ENCODE measurements at places on chromosomes 2 and 18. TPM values are rescaled to one million over a fixed set of nuclear protein-coding genes. Genes with fewer than 3 reads are reported as not detected.

DNA sequence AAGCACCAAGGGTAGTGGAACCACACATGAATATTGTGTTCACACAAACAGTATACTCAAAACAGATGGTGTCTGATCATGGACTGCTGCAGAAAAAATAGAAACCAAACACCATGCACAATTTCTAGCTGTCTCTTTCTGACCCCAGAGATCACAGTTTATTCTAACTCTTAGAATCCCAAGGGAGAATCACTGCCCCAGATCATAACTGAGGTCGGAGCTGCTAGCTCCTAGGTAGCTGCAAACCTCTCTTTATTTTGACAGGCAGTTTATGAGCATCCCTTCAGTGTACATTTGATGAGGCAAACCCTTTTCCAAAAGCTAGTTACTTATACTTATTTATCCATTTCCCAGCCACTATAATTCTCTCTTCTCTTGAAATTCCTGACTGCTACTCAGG lies 439.1 kb upstream of the HNMT start:
- no peak for DNase-seq

- no peak for DNase-seq
Measured at GRCh38 chr2:26580151-26580550, 61.0 kb downstream of the CIB4 start.

DNA sequence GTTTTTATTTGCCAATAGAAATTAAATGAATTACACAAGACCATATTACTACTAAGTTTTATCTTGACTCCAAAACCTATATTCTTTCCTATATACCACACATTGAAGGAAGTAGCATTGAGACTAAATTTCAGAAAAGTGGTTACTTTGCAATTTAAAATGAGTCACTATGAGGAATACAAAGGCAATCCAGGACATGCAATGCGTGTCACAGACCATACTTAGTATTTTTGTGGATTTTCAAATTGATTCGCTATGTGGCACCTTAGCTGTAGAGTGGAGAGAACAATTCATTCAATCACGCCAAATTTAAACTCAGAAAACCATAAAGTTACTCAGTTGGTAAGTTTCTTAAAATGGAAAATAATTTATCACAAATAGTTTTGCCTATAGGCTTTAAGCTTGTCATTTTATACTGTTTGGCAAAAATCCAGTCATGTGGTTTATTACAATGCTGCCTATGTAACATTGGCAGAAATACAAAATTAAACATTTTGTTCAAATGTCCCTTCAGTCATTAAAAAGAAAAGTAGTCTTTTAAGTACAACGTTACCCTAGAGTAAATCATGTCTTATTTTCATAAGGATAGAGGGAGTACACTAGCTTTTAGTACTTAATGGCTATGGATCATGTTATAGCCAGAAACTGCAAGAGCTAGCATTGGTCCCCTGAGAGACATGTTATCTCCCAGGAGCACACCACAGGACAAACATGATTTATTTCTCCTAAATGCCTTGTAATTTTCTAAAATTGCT lies 222.8 kb upstream of the CDH7 start:
- DNase-seq, result no peak

DNAJC10 gene
- total RNA-seq, result 120 TPM

DNA sequence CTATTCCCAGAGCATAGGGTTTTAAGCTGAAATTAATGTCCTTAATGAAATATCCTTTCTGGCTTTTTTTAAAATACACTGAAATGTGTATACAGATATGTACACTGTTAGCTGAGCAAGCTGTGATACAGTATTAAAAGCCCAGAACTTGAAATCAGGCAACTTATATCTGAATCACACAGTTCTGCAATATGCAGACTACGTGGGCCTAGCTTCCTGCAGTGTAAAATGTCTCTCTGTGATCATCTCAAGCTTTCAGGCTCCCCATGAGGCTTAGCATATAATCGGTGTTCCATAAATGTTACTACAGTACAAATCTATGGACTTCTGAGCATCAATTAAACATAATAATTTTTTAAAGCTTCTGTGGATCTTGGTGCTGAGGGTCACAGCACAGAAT lies 8.2 kb downstream of the FBXO15 start:
- peak; percentile 23 for DNase-seq

DNA sequence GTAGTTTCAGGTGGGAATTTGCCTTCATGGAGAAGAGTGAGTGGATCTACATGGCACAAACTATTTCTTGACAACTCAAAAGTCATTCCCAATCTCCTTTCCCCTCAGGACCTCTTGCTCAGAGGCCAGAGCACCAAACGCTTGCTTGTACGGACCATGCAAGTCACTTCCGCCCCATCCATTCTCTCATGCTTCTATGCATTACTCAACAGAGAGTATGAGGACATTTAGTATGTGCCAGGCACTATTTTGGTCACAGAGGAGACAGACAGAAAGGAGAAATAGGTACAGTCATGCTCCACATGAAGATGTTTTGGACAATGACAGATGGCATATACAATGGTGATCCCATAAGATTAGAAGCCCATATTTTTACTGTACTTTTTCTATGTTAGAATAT lies 117.5 kb downstream of the ACTR3 start:
- no peak for DNase-seq

DNA sequence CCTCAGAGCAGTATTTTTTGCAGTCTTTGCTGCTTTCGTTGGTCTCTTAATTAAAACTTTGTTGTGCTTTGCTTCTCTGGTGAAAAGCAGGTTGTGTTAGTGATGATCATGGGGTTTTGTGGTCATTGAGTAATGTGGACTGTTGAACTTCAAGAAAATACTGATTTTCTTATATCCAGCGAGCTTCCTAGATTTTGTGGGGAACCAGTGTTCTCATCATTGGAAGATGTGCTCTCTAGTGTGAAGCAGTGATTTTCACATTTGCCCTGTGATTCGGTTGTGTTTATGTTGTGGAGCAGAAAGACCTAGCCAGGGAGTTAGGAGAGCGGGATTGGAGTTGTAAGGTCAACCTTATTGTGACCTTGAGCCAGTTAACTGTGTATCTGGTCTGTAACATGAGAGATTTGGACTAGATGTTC lies 12.4 kb downstream of the ASAP2 start:
- peak; percentile 40 for DNase-seq

DNAJC5G gene
- not detected for total RNA-seq

DNA sequence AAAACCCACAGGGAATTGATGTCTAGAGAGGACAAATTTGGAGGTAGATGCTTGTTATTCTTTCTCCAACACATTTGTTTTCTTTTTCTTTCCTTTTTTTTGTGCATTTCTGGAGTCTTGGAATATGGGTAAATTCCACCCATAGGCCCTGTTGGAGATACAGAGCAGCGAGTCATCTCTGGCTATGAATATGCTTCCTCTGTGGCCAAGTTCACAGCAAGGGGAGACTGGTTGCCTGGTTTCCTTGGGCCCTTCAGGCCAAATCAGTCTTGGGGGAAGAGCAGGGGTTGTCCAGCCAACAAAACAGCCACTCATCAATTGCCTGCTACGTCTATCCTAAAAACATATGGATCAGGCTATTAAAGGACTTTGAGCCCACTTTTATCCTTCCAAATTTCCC lies 27.5 kb downstream of the SP100 start:
- DNase-seq, result peak; percentile 78

DNA sequence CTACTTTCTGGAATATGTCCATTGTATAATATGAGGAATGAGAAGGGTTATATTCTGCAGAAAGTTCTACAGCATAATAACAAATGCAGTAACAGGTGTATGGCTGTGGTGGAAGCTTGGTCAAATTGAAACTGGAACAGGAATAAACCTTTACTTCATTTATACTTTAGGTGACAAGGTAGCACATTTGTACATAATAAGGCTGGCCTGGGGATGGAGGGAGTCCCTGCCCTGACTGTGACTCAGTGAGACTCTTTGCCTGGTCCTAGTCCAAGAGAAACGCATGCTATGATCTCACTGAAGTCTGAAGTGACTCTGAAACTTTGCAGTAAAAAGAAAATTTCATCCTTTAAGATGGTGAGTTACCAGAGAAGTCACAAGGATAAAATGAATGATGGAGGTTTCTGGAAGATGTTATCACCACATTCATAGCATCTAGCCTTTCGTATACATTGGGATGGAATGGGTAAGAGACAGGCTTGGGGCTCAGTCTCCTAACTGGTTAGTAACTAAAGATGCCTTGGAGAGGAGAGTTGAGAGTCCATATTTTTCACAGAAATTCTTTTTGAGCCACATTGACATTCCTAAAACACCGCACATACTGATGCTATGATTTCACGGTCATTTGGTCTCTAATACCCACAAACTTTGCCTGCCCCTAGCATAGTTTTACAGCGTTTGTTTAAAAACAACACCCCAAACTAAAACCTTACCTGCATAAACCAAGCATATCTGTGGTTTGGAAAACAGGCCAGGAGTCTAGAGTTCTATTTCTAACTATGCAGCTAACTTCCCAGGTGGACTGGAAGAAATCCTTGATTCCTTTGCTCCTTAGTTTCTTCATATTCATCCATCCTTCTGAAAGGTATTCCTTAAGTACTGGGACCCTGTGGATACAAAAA lies 42.4 kb upstream of the NABP1 start:
- DNase-seq, result peak; percentile 84

GRCh38 chr2:234565201-234565600 lies 68.3 kb upstream of the ARL4C start:
- no peak for DNase-seq

HOXD8 gene
- not detected for total RNA-seq

GRCh38 chr2:239502430-239503186 lies 101.8 kb upstream of the HDAC4 start:
- no peak for DNase-seq

DNA sequence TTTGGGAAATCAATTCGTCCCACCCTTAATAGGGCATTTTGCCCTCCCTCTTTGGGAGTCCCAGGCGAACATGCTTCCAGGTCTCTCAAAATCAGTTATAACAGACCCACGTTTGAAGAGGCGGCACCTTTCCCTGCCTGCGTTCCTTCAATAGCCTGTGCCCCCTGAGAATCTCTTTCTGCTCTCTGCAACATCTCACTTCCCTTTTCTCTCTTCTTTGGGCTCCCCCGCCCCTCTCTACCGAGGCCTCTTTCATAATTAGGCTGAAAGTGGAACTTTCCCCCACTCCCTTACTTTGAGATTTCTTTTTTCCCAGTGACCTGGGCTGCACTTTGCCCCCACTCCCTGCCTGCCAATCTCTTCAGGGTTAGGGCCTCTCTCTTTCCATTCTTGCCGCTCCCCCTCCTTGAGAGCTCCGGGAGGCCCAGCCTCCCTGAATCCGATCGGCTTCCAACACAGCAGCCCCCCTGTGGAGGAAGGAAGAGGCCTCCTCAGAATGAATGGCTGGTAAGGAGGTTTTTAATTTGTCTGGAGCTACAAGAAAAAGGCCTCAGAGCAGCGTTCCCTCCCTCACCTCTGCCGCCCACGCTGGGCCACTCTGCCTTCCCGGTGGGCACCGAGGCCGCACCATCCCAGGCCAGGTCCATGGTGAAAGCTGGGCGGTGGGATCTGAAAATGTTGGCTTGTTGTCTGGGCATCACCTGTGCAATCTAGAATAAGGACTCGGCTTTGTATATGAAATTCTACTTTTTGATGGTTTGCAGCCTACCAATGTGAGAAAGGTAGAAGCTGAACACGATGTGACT lies 162.6 kb upstream of the SIX3 start:
- DNase-seq, result no peak

ALLC gene
- total RNA-seq, result not detected

GRCh38 chr18:28269750-28270149 lies 92.8 kb upstream of the CDH2 start:
- DNase-seq, result no peak

FIGN gene
- 0.90 TPM for total RNA-seq

RAB6D gene
- not detected for total RNA-seq

COX5B gene
- total RNA-seq, result 140 TPM

DNA sequence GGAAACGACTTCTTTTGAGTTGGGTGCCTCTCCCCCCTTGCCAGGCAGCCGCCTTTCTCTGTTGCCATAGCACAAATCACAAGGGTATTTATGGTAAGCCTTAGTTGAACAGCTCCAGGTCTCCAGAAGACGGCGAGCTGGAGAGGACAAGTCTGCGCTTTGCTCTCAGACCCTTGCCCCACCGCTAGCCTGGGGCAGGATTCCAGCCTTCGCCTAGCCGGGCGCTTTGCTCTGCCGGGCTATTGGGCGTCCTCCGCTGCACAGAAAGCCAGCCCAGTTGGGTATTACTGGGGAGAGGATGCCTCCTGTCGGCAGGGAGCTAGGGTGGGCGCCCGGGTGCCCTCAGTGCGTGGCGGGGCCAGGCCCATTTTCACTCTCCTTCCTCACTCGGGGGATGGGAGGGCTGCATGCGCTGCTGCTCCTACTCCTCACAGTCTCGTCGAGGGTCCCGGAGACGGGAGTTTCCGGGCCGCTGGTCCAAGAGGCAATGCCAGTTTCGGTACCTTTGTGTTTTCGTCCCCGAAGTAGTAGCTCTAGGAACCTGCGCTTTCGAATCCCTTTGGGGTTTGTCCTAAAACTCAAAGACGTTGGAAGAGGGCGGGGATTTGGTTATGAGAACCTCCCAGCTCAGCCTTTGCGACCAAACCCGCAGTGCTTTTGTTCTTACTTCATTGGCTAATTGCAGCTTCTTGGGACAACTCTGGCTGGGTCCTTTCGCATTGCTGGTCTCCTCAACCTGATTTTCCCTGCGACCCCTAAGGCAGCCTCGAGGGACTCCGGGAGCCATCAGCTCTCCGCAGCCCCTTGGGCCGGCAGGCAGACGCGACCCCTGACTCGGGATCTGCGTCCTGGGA lies 3.6 kb upstream of the DLX2 start:
- peak; percentile 43 for DNase-seq

PNPT1 gene
- total RNA-seq, result 22.2 TPM

- DNase-seq, result no peak
Measured at GRCh38 chr2:48049371-48049770, 143.1 kb upstream of the FBXO11 start.

- DNase-seq, result no peak
Measured at GRCh38 chr2:17252258-17252657, 266.0 kb downstream of the RAD51AP2 start.

DNA sequence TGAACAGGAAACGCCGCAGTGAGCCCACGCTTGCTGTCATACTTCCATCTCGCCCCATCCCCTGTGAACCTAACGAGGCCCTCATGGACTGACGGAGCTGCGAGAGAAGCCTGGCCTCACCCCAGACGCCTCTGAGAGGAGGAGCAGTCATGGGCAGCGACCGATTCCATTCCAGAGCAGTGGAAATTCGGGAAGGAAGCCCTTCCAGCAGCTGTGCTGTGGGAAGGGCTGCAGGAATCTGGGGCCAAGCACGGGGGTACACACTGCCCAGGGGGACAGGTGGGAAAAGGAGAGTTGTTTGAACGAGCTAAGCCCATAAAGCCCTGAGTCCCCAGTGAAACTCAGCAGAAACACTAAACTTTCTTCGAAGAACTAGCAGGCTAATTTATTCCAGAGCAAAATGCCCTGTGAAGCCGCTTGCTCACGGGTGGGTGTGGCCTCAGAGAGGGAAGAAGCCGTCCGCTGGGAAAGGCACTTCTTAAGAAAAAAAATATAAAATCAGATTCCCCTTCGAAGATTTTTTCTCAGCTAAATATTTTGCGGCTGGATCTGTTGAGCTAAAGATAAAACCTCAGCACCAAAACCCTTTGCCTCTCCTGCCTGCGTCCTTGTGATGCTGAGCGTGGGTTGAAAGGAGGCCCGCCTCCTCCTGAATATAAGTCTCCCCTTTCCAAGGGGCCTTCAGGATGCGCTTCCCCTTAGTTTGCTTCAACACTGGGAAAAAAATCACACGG lies 38.2 kb downstream of the ANKMY1 start:
- peak; percentile 40 for DNase-seq

- DNase-seq, result peak; percentile 87
Measured at GRCh38 chr18:60019463-60019840, 119.7 kb downstream of the PMAIP1 start.

PLEKHH2 gene
- total RNA-seq, result 1.7 TPM

GRCh38 chr2:211035548-211036185 lies 479.3 kb downstream of the CPS1 start:
- DNase-seq, result peak; percentile 4

Data from IMR-90 (cell line).